Cardiac muscle cell (in vitro differentiated cells and primary cell): ENCODE measurements at places on chromosomes 13 and 19.
A peak's percentile ranks its signal among the peaks of the same experiment; 100 is the strongest.

DNA sequence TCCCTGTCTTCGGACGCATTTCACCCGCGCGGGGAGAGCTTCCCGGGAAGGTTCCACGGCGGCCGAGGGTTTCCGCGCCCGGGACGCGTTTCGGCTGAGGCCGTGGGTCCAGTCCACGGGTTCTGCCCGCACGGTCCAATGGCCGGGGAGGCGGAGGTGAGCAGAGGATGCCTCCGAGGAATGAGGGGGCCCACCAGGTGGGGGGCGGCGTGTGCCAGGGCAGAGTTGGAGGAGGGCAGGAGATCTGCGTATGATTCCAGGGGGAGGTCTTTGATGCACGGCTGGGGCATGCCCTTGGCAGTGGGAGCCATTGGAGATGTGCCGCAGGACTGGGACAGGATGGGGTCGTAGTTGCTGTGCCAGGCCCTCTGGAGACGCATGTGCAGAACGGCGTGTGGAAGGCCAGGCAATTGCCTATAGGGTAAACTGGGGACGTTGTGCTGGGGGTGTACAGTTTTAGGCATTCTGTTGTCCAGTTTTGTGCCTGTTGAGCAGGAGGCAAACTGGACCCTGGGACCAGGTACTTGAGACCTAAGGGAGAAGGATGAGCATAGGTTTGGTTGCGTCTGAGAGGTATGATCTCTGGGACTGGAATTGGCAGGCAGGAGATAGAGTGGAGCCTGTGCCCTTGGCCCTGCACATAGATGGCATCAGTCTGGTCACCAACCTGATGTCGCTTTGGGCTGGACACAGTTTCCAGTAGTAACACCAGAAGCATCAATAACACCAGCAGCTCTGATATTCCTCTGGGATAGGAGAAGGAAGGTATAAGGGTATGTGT lies 751 bp downstream of the ZNF584 start:
- peak; percentile 35 for DNase-seq

DNA sequence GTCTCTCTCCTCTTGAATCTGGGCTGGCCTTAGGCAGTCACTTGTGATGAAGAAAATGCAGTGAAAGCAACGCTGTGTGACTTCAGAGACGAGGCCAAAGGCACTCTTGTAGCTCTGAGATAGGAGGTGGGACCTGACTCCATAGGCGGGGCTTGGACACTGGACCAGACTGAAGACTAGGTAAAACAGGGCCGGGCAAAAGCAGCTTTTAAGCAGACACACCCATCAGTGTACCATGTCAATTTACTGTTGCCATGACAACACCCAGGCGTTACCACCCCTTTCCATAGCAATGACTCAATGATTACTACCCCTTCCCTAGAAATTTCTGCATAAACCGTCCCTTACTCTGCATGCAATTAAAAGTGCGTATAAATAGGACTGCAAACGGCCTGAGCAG lies 6.6 kb upstream of the EID2 start:
- no peak for DNase-seq

GRCh38 chr19:924553-925086 lies 1.2 kb upstream of the ARID3A start:
- DNase-seq: peak; percentile 20

GRCh38 chr19:18167975-18168645 lies 5.5 kb upstream of the IFI30 start:
- peak; percentile 52 for DNase-seq

DNA sequence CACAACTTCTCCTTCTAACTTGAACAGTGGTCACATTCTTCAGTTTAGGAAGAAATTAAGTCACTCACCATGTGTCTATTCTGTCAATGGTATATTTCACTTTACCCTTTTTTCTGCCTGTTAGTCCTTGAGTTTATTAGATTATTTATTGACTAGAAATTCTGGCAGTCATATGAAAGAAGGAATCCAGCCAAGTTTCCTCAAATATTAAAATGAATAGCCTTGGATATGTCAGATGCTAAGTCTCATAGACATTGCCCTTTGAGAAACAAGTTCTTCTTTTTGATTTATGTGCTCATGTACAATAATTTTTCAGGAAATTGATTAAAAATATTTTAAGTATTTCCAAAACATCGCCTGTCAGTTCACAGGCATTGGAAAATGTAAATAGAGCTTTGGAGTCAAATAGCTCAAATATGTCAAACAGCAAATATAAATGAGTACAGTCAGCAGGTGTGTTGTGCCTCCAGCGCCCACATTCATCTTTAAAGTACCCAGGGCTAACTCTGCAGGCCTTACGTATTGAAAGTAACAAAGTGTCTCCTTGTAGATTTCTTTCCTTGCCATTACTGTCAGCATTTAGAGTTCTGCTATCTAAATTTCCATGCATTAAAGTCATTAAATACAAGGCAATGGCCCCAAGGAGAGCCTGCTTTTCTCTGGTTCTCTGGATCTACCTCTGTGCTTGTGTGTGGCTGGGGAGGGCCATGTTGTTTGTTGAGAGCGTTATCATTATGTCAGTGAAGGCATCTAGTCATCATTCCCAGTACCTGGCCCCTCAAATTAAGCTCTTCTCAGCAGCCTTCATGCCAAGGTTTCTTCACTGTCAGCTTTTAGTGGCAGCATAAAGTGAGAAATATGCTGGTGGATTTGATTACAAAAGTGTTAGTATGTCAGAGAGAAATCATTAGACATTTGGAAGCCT lies 76.3 kb upstream of the TRPC4 start:
- no peak for DNase-seq

GRCh38 chr19:13012390-13012689 lies 17.1 kb downstream of the NFIX start:
- no peak for DNase-seq

GRCh38 chr19:6064336-6065073 lies 45.8 kb downstream of the RFX2 start:
- no peak for DNase-seq

DNA sequence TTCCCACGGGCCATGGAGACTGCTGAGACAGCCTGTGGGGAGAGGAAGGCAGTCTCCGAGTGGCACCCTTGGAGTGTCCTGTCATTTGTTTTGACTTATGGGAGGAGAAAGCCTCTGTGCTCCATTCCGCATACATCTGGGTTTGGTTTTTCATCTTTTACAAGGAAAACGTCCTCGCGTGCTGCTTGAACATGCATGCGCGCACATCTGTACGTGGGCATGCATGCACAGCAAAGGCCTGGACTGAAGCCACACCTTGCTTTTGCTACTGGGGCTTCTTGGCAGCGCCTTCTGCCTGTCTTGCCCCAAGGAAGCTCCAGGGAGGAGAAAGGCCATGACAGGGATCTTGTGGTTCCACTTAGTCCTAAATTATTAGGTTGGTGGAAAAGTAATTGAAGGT lies 44.0 kb downstream of the SUGP2 start:
- DNase-seq: no peak

DNA sequence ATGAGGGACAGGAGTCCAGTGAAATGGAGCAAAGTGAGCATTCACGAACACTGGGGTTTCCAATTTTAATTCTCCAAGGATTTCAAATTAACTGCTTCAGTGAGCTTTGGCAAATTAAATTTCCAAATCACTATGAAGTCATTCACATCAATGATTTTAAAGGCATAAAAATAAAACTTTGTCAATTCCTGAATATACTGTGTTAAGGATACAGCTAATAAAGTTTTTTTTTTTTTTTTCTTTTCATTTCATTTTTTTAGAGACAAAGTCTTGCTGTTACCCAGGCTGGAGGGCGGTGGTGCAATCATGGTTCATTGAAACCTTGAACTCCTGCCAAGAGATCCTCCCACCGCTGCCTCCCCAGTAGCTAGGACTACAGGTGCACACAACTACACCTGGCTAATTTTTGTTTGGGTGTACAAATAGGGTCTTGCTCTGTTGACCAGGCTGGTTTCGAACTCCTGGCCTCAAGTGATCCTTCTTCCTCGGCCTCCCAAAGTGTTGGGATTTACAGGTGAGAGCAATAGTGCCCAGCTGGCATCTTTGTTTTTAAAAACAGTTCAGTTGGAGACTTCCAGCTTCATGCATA lies 21.9 kb downstream of the RBM26 start:
- DNase-seq: no peak

DNA sequence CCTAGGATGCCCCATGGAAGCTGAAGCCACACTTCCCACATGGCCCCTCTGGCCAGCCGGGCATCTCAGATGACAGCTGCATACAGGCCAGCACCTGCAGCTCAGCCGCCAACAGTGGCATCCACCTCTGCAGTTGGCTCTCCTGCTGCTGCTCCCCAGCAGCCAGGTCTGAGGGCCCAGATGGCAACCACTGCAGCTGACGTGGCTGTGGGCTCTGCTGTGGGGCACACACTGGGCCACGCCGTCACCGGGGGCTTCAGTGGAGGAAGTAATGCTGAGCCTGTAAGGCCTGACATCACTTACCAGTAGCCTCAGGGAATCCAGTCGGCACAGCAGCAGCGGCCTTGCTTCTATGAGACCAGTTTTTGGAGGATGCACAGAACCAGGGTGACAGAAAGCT lies 45.3 kb upstream of the LSM14A start:
- no peak for DNase-seq

DNA sequence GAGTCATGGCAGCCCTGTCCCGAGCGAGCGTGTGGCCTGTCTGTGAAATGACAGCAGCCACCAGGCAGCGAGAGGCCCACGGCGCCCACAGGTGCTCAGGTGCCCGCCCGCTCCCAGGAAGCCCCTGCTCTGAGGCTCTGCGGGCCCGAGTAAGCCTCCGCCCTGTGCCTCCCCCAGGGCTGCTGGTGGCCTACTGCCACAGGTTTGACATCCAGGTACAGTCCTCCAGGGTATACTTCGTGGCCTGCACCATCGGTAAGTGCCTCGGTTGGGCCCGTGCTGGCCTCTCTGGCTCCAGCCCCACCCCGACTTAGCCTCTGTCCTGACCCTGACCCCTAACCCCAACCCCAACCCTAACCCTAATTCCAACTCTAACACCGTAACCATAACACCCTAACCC lies 15.0 kb upstream of the TMPRSS9 start:
- no peak for DNase-seq

GRCh38 chr19:16457954-16458331 lies 13.8 kb downstream of the EPS15L1 start:
- DNase-seq: no peak

- DNase-seq: no peak
Measured at GRCh38 chr13:94974015-94974951, 261.9 kb upstream of the SOX21 start.

- no peak for DNase-seq
Measured at GRCh38 chr19:46393456-46394401, 19.6 kb downstream of the CCDC8 start.
